Calu3 (cell line): ENCODE measurements at places on chromosomes 6 and 20.

GRCh38 chr20:45067558-45067957 is 33.4 kb downstream of the KCNS1 start:
- DNase-seq, result no peak

GRCh38 chr6:112443179-112444065 is 96.3 kb downstream of the RFPL4B start:
- no peak for DNase-seq

- DNase-seq, result no peak
These were observed 67.5 kb downstream of the KCNQ5 start for GRCh38 chr6:72689107-72689954.

GRCh38 chr6:121756666-121757065 is 321.2 kb downstream of the GJA1 start:
- DNase-seq, result no peak

- no peak for DNase-seq
These were observed 105.8 kb upstream of the NOX3 start for GRCh38 chr6:155561257-155561965.

DNA sequence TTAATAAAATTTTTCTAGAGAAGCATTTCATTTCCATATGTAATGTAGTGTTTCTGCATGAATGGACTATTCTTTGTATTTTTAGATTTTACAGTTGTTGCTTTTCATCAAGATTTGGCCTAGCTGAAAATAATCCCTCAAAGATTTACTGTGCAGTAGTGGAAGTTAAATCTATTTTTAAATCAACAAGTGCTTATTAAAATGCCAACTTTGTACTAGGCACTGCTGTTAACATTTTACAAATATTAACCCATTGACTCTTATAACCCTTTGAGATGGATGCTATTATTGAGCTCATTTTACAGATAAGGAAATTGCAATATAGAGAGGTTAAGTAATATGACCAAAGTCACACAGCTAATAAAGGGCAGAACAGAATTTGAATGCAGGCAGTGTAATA is 274.5 kb downstream of the NKAIN2 start:
- no peak for DNase-seq

DNA sequence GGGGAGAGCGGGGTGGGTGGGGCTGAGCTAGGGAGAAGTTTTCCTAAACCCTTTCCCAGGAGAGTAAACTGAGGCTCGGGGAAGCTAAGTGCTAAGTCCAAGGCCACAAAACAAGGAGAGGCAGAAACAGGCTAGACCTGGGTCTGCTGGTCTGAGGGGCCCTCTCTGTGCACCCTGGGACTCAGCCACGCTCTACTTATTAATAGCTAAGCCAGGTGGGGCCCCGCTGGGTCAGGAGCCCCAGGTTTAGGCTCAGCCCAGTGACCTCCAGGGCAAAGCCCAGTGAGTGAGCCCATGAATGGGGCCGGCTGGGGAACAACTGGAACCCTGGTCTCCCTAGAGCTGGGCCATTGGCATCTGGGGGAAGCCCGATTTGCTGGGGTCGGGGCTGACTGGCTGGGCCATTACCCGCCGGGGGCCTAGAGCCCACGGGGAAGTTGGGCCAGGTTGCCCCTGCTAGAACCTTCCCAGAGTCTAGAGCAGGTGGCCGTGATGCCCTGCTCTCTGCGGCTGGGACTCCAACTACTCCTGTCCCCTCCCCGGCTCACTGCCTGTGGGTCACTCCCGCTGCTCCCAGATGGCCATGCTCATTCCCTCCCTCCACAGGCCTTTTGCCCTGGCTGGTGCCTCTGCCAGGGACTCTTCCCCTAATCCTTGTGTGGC is 24.1 kb upstream of the NOL4L start:
- DNase-seq, result no peak

DNA sequence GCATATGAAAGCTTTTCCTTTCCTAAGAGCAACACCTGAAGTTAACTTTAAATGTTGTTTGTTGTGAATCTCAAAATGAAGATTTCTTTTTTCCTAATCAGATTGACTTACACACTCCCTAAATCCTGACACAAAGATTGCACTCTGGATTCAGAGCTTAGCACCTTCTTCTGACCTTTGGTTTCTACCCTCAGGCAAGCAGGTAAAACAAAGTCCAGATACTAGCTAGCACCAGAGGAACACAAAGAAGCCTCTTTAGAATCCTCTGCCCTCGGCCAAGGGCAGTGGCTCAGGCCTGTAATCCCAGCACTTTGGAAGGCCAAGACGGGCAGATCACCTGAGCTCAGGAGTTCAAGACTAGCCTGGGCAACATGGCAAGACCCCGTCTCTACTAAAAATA is 14.5 kb downstream of the SERAC1 start:
- DNase-seq, result no peak

GRCh38 chr20:25032065-25032477 is 25.9 kb downstream of the ACSS1 start:
- DNase-seq, result no peak

DNA sequence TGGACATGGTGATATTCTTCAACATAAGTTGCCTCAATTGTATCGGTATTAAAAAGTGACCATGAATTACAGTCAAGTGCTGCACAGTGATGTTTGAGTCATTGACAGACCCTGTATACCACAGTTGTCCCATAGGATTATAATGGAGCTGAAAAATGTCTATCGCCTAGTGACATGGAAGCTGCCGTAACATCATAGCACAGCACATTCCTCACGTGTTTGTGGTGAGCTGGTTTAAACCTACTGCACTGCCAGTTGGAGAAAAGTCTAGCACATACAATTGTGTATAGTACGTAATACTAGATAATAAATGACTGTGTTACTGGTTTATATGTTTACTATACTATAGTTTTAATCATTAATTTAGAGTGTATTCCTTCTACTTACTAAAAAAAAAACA is 150.2 kb downstream of the CDH26 start:
- DNase-seq, result no peak

GRCh38 chr6:138393871-138394783 is 9.9 kb upstream of the HEBP2 start:
- DNase-seq, result no peak

- DNase-seq, result no peak
These were observed at the start of gene DBNDD2 for GRCh38 chr20:45407783-45408645. TSS of gene DBNDD2 (plus strand) at chr20:45408289. CDS start at chr20:45408468, 179 bp downstream.

DNA sequence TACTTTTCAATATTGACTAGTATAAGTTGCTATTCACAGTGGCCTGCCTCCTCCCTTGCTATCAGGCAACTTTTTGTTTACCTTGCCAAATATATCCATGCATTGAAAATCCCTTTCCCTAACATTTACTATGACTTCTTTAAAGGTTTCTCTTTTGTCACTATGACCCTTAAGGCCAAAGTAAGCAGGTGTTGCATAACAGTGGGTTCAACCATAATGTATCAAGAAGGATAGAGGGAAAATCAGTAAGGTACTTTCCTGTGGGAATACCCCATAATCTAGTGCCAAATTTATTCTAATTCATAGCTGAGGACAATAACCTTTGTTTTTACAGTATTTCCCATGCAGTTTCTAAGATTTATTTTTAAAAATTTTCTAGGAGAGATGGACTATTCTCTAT is 527.6 kb downstream of the CDKAL1 start:
- no peak for DNase-seq

DNA sequence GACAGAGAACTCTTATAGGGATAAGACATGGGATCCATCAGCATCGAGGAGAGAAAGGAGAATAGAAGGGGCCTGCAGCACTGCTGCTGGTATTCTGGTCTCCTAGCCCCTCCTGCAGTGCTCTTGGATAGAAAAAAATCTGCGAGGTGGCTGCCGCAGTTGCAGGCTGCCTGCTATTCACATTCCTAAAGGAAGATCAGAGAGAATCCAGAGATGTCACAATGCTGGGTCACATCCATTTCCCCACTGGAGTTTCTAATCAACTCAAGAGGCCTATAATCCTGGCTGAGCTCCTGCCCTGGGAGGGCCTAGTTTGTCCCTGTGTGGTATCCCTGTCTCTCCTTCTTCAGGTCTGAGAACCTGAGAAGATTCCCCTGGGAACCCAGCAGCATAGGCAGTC is 357.8 kb downstream of the MAFB start:
- DNase-seq, result no peak

DNA sequence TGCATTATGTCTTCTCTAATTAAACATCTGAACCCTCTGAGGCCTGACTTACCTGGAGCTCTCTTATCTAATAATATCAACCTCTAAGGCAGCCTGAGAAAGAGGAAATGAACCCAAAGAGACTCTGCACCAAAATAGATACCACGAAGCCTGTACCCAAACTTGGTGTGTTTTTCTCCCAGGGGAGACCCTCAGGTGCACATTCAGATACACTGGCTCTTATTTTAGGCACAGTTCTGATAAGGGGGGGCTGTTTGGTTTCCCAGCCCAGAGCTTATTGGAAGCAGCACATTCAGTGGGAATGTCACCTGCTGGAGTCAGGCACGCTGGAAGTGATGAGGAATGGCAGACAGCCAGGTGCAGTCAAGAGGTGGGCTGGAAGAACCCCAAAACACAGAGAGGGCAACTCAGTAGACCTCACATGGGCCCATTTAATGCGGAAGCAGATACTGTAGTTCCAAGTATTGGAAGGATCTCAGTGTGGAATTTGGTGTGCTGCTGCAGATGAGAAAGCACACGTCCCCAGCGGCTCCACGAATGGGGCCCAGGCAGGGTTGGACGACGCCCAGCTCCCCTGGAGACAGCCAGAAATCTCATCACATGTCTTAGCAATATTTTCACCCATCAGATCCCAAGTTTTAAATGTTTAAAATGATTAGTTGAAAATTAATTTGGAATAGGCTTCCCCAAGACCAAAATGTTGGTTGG is 9.7 kb upstream of the CCR6 start:
- no peak for DNase-seq
